H1 (cell line): ENCODE measurements at places on chromosomes 7 and 10.

DNA sequence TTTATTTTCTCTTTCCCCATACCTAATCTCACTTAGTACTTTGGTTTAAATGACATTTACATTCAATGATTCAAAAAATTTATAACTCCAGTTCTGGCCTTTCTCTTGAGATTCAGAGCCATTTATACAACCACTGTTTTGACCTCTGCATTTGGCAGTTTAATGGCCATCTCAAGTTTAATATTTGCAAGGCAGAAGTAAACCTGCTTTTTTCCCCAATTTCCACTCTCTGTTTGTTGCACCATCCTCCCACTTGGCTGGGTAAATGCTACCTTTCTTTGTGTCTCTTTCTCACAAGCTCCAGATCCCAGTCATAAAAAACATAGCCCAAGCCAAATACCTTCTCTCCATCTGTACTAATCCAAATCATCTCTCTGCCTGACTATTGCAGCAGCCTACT, 315.2 kb upstream of the MTPN start:
- no peak for DNase-seq

- DNase-seq: no peak
These were observed 225.8 kb downstream of the ELFN1 start for GRCh38 chr7:1895664-1896515.

DNA sequence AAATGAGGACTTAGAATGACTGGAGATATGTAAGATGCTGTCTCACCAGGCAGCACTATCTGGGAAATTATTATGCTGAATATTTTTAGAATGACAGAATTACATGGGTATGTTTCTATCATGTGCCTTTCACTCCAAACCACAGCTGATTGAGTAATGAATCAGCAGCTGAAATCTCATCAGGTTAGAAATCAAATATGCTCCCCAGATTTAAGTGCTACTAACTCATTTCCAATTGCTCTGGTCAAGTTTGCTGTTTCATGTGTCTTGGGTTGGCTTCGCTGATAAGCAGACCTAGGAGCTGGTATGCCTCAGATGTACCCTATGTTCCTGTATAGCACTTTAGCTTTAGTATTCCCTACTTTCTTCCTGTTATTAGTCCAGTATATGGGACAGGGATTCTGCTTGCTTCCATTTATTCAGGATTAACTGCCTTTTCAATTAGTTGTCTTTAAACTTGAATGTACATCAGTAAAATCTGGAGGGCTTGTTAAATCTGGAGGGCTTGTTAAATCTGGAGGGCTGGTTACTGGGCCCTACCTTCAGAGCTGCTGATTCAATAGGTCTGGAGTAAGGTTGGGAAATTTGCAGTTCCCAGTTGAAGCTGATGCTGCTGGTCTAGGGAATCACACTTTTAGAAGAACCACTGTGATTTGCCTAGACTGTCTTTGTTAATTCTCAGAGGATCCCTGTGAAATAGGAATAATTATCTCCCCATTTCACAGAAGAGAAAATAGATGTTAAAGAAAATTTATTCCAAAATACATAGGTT, 172.9 kb downstream of the DKK1 start:
- DNase-seq: no peak

DNA sequence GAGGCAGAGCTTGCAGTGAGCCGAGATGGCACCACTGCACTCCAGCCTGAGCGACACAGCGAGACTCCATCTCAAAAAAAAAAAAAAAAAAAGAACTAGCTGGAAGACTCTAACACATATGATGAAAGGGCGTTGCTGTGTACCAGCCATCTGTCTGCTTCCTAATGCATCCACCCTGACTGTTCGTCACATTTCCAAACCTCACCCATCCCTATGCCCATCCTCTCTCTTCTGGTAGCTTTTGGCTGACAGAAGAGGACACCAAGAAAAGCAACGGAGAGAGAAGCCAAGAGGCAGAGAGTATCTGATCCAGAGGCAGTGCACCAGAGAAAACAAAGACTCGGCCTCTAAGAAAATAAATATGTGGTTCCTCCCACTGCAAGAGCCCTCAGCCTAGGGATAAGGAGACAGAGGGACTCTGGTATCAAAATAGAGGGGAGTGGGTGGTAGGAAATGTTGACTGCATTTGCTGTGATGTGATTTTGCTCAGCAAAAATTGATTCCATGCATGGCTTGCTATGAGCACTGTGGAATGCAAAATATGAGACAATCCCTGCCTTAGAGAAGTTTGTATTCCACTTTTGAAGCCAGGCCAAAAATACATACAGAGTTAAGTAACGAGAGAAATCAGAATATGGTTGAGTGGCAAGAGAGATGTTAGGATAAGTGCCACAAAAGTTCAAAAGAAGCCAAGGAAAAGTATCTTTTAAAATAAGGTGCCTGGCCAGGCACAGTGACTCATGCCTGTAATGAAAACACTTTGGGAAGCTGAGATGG, 100.8 kb upstream of the STK17A start:
- DNase-seq: no peak

- DNase-seq: no peak
These were observed 355.9 kb downstream of the KCNMA1 start for GRCh38 chr10:77281719-77282118.

DNA sequence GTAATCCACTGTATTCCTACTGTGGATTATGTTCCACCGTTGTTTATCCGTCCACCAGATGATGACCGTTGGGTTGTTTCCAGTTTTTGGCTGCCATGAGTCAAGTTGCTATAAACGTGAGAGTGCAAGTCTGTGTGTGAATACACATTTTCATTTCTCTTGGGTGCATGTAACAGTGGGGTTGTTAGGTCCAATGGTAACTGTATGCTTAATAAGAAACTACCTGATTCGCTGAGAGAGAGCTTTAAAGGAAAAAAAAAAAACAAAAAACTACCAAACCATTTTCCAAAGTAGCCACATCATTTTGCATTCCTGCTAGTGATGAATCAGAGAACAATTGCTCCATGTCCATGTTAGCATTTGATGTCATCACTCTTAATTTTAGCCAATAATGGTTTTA, 15.9 kb downstream of the UBN2 start:
- no peak for DNase-seq

DNA sequence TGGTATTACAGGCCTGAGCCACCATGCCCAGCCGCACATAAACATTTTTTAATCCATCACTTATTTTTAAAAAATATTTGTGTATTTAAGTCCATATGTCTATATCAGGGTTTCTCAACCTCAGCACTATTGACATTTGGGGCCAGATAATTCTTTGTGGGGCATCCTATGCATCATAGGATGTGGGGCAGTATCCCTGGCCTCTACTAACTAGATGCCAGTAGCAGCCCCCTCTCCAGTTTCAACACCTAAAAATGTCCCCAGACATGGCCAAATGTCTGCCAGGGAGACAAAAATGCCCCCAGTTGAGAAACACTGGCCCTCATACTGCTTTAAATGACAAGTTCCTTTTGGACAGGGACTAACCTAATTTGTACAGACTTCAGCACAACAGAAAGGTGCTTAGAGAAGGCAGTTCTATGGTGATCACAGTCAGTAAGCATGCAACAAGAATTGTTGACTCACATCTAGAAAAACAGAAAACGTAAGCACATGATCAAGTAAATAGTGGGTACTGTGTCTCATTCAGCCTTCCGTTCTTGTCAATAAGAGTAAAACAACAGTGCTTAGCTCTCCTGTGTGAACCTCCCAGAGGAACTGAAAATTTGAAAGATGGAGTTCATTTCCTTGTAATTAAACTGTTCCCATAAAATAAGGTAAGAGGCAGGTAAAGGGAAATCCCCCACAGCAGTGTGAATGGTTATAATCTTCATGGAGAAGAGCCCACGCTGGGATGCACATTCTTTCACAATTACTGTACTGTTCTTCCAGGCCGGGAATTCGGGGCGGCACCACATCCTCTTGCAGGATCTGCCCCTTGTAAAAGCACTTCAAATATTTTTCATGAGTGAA, 17.3 kb upstream of the ADRB1 start:
- DNase-seq: no peak

GRCh38 chr7:26694141-26694540, 170.2 kb downstream of the SKAP2 start:
- DNase-seq: no peak

DNA sequence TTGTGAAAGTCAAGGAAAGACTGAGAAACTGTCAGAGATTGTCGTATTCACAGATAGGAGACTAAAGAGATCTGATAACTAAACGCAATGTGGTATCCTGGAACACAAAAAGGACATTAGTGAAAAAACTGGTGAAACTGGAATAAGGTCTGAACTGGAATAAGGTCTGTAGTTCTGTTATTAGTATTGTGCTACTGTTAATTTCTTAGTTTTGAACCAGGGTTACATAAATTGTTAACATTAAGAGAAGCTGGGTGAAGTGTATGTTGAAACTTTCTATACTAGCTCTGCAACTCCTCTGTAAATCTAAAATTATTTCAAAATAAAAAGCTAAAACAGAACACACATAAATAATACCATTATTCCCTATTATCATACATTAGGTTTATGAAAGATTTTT, 3.4 kb upstream of the NT5C2 start:
- DNase-seq: no peak

DNA sequence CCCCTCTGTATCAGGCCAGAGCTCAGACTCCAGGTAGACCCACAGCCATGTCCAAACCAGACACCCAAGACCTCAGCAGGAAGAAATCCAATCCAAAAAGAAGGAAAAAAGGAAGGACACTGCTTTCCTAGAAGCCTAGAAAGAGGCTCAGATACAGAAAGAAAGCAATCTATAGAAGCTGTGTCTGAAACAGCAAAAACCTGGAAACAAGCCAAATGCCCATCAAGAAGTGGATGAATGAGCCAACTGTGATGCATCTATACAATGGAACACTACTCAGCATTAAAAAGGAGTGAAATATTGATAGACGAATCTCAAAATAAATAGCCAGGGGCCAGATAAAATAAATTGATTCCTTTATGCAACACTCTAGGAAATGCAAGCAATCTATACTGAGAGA, 31.6 kb downstream of the GRB10 start:
- DNase-seq: no peak

DNA sequence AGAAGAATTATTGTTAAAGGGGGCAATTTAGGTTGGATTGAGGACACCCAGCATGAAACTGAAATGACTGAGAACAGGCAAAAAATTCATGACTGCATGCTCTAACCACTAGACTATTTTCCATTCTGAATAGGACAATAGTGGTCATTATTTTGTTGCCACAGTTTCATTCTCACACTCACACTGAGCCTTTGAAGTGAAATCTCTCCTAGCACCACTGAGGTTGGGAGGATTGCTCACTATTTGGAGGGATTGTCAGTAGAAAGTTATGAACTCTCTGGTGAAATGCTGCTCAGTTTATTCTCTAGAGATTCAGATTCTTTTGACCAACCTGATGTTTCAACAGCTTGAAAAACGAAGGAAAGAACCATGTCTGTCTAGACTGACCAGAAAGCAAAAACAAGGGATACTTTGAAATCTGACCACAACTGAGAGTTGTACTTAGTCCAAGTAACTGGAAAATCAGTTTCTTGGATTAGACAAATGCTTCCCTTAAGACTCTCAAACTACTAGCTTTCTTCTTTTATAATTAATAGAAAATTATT, 191.2 kb downstream of the DYNC1I1 start:
- DNase-seq: no peak

DNA sequence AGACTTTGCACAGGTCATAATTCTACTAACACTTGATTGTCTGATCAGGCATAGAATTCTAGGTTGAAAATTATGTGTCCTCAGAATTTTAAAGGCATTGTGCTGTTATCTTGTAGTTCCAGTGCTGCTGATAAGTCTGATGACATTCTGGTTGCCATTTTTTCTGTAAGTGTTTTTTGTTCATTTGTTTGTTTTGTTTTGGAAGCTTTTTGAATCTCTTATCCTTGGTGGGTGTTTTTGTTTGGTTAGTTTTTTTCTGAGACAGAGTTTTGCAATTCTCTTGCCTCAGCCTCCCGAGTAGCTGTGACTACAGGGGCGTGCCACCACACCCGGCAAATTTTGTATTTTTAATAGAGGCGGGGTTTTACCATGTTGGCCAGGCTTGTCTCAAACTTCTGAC, 178.9 kb downstream of the CCDC71L start:
- no peak for DNase-seq

DNA sequence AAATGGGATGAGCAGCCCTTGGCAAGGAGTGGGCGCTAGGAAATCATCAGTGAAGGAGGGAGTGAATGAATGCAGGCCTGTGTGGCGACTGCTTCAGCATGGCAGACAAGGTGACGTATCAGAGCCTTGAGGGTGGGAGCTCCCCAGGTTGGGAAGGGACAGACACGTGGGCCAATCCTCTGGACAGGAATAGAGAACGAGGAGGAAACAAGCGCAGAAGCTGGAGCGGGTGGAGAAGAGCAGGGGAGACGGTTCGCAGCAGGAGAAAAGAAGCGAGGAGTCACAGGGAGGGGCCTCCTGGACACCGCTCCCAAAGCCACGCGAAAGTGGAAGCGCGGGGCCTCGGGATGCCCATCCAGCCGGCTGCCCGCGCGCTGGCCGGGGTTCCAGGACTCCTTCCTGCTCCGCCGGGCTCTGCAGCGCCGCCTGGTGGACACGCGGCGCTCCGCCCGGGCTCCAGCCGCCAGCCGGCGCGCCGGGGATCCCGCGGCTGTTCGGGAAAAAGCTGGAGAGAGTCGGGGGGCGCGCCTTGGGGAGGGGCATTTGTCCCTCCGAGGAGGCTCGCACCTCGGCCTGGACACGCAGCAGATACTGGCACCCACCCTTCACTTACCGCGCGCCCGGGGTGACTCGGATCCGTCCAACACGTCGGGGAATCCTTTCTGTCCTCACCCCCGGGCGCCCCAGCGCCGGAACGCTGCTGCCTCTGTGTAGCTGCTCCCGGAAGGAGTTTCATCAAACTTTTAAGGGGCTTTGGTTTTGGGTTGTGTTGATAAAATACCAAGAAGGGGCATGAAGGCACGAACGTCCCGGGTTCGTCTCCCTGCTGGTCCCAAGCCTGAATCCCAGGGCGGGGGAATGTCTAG, 6.3 kb downstream of the ZNF503 start:
- DNase-seq: no peak

- DNase-seq: no peak
These were observed 212.2 kb downstream of the BMPER start for GRCh38 chr7:34117573-34117972.

DNA sequence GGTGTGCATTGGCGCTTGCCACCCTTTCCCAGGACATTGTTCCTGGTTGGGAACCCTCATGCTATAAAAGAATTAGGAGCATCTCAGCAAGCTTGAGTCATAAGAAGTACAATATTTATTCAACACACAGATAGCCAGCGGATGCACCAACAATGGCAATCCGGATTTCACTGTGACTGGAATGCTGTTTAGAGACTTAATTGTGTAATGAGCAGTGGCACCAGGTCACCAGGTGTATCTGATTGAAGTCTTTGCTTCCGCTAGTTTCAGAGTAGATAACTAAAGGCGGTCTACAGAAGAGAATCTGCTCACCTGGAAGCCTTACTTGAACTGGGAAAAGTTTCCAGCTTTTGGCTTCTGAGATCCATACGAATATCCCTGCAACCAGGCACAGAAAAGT, 772.3 kb upstream of the GHITM start:
- no peak for DNase-seq

GRCh38 chr7:80827239-80827633, 91.6 kb downstream of the SEMA3C start:
- no peak for DNase-seq

DNA sequence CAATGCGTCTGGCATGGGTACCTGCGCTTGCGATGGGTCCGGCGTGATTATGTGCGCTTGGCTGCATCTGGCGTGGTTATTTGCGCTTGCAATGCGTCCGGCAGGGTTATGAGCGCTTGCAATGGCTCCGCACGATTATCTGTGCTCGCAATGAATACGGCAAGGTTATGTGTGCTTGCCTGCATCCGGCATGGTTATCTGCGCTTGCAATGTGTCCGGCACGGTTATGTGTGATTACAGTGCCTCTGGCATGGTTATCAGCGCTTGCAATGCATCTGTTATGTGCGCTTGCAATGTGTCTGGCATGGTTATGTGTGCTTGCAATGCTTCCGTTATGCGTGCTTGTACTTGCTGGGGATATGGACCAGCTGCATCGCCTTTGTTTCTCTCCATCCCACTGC, 37.7 kb downstream of the RBAK start:
- no peak for DNase-seq
